ENCODE measurements at places on chromosomes 7 and 10.

GRCh38 chr7:90345595-90346335, 751 bp upstream of the GTPBP10 start:
- DNase-seq: peak; percentile 29

DNA sequence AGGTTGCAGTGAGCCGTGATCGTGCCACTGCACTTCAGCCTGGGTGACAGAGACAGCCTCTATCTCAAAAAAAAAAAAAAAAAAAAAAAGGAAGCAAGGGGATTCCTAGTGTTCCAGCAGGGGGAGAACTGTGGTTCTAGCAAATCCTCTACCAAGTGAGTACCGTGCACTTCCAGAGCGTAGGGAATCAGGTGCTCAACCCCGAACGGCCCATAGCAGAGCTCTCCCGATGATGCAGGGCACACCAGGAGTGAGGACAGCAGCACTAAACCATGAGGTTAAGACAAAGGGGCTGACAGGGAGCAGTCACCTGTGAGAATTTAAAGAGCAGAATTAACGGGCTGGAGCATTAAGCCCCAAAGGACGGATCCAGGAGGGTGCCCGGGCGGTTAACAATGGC, 173.6 kb downstream of the PTPRN2 start:
- no peak for DNase-seq

DNA sequence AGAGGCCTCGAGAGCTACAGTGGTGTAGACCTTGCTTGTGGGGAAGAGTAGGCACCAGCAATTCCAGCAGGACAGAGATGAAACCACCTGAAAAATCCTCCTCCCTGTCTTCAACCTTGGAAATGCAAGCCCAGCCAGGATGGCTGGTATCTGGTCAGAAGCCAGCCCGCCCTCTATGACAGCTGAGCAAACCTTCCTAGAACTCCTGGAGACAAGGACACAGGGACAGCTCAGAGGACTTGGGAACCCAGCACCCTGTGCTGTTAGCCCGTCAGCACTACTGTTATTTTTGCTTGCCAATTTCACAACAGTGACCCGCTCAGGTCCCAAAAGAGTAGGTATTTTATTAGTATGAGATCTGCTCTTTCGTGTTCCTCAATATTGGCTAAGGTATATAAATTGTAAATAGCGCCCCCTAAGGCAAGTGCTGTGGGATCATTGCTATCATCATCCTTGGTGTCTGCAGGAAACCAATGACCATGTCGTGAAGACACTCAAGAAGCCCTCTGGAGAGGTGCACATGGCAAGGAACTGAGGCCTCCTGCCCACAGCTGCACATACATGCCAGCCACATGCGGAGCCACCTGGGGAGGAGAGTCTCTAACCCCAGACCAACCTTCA, 156.5 kb upstream of the CHST15 start:
- DNase-seq: no peak

DNA sequence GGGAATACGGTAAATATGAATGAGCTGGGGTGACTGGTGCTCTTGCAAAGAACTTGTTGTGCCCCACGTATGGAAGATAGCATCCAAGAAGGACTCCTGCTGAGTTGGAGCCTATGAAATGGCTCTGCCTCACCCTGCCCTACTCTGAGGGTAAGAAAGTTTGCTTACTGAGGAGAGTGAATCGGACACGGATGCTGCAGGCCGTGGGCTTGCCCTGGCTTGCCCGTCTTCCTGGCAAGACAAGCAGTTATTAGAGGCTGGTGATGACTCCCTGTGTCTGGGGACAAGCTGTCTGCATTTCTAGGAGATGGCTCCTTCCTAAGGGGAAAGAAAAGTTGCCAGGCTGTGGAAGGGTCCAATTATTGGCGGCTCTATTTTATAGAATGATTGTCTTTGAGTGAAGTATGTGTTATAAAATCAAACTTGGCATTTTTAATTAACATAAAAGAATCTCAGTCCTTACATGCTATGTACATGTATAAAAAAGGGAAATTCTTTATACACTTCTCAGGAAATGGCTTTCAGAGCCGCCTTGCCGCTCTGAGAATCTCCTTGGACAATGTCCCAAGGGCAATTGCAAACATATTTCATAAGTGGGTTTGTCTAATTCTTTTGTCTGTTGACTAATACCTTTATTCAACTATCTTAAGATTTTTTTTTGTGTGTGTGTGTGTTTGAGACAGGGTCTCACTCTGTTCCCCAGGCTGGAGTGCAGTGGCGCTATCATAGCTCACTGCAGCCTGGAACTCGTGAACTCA, 64.6 kb downstream of the CYP26A1 start:
- DNase-seq: no peak

DNA sequence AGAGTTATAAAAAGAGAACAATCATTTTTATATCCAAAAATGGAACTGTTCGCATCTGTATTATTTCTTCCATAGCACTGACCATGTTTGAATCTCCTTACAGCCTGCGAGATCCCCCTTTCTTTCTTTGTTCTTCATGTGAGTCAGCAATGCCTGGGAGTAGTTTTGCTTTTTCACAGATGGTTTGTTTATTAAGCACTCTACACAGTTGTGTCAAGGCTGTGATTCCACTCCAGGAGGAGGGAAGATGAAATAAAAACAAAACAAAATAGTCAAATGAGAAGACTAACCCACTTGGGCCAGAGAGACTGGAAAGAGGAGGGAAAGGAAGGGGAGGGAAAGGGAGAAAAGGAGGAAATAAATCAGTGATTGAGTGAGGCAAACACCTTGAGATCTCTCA, 7.8 kb downstream of the LIPF start:
- DNase-seq: no peak

GRCh38 chr7:138935465-138936011, 45.7 kb downstream of the KIAA1549 start:
- peak; percentile 69 for DNase-seq

DNA sequence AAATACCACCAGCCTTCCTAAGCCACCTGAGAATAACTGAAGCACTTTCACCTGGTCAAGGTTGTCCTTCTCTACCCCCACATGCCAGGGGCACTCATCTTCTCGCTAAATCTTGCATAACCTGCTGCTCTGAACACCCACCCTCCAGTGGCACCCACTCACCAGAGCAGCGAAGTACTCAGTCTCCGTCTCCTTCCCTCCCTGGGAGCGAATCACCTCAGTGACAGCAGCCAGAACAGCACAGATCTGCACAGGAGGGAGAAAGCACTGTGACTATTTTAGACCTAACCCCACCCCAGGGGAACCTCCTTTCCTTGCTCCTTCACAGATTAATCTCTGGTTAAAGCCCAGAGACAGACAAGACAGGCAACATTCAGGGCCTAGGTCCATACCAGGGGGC, 5.1 kb downstream of the RRP12 start:
- no peak for DNase-seq

GRCh38 chr7:46713868-46714596, 793.0 kb upstream of the IGFBP3 start:
- DNase-seq: peak; percentile 21

GRCh38 chr7:43666938-43667337, 62.4 kb downstream of the COA1 start:
- DNase-seq: no peak

GRCh38 chr10:115649217-115649616, 556.1 kb downstream of the ATRNL1 start:
- DNase-seq: no peak

DNA sequence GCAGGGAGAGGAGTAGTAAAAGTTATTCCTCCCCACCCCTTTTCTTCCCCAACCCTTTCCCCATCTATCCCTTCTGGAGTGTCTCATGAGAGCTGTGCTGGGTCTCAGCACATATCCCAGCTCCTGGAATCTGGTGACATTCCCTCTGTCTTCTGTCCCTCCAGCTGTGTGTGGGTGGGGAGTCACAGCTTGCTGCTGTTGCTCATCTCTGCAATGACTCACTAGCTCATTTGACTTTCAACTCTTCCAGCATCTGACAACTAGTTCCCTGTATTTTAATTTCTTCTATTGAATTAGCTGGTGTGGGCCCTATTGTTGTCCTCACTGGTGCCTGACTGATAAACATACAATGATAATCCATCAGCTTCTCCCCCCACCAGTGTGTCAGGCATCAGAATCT, 198.9 kb upstream of the AUTS2 start:
- DNase-seq: peak; percentile 58

DNA sequence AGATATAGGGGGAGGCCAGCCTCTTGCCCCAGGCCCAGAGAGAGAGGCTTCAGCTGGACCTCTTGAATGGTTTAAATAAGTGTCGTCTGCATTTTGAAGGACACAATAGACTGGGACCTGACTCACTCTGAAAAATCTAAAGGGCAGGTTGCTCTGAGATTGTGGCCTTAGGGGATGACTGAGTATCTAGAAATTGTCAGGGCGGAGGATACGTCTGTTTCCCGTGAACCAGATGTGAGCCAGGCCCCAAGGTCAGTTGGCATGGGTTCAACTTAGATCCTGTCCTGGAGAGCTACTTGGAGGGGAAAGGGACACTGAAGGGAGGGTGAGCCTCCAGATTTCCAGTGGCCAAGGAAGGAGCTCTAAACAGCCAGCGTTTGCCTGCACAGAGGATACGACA, 110.2 kb downstream of the CHN2 start:
- no peak for DNase-seq

DNA sequence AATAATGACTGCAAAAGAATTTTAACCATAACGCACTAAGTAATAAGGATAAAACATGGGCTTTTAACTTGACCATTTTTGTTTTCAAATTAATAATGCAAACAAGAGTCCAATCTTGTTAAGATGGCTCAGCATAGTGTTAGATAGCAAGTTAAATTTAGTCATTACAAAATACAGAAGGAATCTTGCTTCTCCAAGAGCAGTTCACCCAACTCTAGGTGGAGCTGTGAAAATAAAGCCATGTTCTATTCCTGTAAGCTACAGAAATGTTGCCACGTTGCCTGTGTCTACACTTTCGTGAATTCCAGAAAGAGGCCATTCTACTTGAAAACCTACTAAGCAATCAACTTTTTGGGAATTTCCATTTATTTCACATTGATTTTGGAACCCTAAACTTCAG, 191.9 kb downstream of the SFMBT2 start:
- DNase-seq: no peak

DNA sequence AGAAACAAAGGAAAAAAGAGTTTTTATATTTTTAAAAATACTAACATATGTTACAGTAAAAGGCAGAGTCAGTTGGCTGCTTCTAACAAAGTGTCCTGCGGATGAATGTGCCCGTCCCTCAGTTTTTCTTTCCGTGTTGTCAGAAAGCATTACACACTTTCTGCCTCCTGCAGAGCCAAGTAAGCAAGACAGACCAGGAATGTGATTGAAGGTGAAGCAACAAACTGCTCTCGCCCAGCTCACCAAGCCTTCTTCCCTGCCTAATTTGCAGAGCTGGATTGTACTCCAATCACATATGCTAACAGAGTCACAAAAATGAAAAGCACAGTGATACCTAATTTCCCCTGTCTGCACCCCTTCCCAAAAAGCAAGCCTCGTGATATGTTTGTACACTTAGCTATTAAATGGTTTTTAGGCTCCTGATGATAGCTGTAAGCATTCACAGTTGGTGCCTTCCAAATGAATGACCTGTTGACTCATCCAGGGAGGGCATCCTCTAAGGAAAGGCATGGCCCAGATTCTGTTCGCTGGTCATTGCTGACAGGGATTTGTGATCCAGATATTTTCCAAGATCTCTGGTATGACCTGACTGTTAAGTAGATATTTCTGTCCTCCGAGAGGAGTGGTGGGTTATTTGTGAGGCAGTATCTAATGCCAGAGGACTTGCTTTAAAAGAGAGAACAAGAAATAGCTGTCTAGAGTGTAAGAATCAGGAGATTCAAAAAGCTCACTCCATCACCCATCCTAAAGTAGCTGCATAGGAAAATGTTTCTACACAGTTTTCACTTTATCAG, 187.3 kb upstream of the PLXDC2 start:
- no peak for DNase-seq

GRCh38 chr10:78366663-78367411, 333.2 kb downstream of the RPS24 start:
- no peak for DNase-seq

GRCh38 chr7:151313857-151314256, 27.8 kb upstream of the NUB1 start:
- no peak for DNase-seq

GRCh38 chr7:88090671-88091070, 129.2 kb downstream of the SRI start:
- DNase-seq: no peak

DNA sequence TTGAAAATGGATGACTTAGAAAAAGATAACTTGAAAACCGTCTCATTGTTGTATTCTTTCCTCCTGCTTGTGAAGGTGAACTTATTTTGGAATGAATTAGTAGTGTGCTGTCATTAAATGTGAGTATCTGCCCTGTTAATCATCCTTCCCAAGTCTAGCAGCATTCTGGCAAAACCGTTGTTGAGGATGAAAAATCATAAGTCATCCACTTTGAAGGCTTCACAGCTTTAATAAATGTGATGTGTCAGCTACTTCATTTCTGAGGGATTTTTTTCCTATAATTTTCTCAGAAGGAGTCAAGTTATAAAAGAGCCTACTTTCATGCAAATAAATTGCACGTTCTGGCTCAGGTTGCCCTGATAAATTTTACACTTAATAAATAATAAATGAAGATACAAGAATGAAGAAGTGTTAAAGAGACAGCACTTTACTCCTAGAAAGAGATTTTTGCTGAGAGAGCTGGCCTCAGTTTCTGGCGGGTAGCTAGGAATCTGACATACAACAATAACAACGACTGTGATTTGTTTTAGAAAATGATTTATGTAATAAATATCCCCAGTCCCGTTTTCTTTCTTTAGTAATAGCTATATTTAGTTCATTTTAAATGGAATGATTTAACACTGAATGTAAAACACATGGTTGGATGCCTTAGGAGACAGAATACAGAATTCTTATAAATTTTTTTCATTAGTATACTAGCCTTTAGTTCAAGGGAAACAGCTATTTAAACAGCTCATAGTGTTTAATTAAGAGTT, 516.5 kb upstream of the KLF6 start:
- peak; percentile 74 for DNase-seq

DNA sequence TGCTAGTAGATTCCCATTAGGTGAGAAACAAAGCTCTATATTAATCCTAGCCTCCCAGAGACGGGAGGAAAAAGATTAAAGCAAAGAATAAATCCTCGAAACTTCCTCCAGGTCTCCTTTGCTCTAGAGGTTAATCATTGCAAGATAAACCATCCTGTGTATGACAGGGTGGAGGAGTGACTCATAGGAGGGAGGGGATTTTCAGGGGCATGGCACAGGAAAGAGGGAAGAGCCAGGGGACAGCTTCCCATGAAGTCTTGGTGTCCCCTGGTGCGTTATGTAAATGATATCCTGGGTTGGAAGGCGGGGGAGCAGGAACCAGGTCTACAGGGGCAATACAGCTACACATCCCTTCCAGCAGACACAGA, 780 bp downstream of the CYP3A5 start:
- DNase-seq: peak; percentile 3

DNA sequence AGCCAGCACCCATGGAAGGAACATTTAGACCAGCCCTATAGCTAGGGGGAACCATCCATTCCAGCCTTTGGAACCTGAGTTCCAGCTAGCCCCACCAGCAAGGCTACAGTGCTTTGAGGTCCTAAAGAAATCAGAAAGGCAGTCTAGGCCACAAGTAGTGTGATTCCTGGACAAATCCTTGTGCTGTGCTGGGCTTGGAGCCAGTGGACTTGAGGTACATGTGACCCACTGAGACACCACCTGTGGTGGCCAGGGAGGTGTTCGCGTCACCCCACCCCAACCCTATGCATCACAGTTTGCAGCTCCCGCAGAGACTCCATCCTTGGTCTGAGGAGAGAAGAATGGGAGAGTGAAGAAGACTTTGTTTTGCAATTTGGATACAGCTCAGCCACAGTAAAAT, 31.8 kb downstream of the ZNF277 start:
- DNase-seq: no peak

GRCh38 chr7:64463636-64464375, 99.1 kb downstream of the ZNF680 start:
- peak; percentile 46 for DNase-seq

GRCh38 chr7:94375691-94376090, 19.0 kb upstream of the COL1A2 start:
- DNase-seq: peak; percentile 97
